PC-9 (cell line): ENCODE measurements at places on chromosomes 3 and 15. TPM values are rescaled to one million over a fixed set of nuclear protein-coding genes. Genes with fewer than 3 reads are reported as not detected.

ZNF620 gene
- total RNA-seq: 4.1 and 4.7 TPM in 2 replicates

WNT5A gene
- total RNA-seq: 146 and 174 TPM in 2 replicates

RTP3 gene
- not detected in 2 replicates for total RNA-seq

EFCC1 gene
- total RNA-seq: 0.24 and 0.43 TPM in 2 replicates

UNC13C gene
- total RNA-seq: not detected in 2 replicates

ADGRG7 gene
- total RNA-seq: not detected in 2 replicates

TMC3 gene
- total RNA-seq: not detected in 2 replicates

IGSF10 gene
- total RNA-seq: 0.25 and 0.55 TPM in 2 replicates

STARD9 gene
- 1.7 and 2.4 TPM in 2 replicates for total RNA-seq

HDAC11 gene
- 18.4 and 24.3 TPM in 2 replicates for total RNA-seq

IL16 gene
- total RNA-seq: 0.50 and 0.65 TPM in 2 replicates

GRCh38 chr3:126858887-126859286 is 124.0 kb upstream of the PLXNA1 start:
- DNase-seq: peak; percentile 69

- DNase-seq: no peak
Measured at GRCh38 chr15:72196409-72197040, 1.1 kb downstream of the GRAMD2A start.

- no peak for DNase-seq
Measured at GRCh38 chr3:143121241-143122088, 1.9 kb downstream of the CHST2 start.

DNA sequence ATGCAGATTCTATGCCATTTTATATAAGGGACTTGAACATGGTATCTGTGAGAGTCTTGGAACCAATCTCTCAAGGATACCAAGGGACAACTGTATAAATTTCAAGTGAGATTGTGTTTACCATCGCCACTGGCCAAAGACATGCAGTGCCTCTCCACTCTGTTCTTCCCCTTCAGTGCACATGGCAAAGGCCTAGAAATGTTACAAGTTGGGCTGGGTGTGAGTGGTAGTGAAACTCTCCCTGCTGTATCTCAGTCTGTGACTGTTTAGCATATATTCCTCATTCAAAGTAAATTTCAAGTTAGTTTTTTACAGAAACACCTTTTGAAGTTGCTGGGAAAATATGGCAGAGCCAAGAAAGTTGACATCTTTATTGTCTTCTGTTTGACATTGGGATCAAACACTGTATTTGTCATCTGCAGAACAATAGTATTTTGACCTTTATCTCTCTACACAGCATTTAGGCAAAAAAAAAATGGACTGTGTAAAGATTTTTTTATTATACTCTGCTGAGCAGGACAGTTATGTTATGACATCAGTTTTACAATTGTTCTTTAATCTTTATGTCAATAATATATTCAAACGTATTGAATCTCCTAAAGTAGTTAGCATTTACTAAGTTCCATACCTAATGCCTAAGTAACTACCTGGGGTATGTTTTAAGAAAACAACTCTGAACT is 101.4 kb downstream of the CCNL1 start:
- no peak for DNase-seq

- DNase-seq: no peak
Measured at GRCh38 chr15:47409038-47409437, 308.3 kb upstream of the SEMA6D start.

DNA sequence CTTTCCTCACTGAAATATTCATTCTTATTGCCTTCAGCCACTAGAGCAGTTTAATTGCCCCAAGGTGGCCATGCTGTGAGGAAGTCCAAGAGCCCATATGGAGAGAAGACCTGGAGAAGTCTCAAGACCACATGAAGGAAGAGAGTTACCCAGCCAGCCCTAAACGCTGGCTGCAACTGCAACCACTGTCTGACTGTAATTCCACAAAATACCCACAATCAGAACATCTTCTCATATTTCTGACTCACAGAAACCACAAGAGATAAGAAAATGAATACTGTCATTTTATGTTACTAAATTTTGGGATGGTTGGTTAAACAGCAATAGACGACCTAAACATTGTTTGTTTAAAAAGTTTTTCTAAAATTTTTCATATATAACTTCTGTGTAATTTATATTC is 14.7 kb upstream of the SST start:
- no peak for DNase-seq

- no peak for DNase-seq
Measured at GRCh38 chr3:169847896-169848295, 21.8 kb downstream of the LRRC31 start.

- no peak for DNase-seq
Measured at GRCh38 chr3:72872183-72872582, 15.7 kb upstream of the GXYLT2 start.

DNA sequence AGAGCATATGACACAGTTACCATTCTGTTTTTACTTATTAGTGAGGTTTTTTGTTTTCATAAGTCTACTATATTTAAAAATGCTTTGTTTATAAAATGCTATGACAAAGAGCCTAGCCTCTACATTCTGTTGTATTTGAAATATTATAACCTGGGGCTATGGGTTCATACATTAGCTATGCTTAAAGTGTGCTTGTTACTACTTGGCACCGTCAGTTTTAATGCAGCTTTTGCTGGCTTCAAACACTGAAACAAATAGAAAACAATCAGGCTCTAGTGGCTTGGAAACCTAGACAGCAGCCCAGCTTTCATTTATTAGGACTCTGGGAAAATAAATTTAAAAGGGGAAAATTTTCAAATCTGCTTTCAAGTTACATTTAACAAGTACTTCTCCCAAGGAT is 635.9 kb downstream of the CADM2 start:
- no peak for DNase-seq

DNA sequence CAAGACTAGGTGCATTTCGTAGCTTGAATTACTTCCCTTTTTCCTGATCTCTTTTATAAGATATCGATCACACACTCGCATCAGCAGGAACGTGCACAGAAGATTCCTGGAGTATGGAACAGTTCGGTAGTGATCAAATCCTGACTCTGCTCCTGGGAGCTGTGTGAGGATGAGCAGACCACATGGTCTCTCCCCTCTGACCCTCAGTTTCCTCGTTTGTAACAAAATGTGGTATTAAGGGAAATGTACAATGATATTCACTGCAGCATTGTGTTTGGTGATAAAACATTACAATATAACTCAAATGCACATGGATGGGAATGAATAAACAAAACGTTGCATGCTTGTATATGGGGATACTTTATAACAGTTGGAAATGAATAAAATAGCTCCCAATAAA is 26.7 kb downstream of the TMED3 start:
- no peak for DNase-seq

DNA sequence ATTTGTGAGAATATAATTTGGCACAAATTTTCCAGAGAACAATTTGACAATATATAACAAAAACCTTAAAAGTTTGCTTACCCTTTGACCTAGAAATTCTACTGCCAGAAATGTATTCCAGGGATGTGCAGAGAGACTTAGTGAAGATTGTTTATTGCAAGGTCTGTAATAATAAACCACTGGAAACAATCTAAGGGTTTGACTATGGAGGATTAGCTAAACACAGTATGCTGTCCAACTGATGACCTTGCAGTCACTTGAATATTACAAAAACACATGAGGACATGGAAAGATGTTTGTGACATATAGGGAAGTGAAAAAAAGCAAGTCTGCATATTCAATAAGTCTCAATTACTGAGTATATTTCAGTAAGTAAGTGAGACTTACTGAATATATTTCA is 48.1 kb upstream of the CDV3 start:
- DNase-seq: no peak

DNA sequence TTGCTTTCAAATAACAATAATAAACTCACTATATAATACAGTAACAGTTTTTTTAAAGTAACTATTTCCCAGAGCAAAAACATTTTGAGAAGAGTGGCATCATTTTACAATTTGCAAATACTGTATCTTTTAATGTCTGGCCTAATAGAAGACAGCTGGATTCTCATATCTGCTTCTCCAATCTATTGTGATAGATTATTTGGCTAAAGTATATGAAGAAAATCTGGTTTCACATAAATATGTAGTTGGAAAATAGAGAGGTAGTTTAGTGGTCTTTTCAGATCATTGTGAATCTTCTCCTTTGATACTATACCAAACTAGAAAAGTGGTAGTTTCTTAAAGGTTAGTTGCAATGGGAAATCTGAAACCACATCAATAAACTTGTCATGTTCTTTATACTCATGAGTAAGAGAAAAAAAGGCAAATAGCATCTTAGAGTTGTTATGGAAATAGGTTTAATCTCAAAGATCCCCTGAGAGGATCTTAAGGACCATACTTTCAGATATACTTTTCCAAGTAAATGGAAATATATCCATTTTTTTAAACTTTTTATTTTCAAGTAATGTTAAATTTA is 124.8 kb upstream of the NR2E3 start:
- no peak for DNase-seq

DNA sequence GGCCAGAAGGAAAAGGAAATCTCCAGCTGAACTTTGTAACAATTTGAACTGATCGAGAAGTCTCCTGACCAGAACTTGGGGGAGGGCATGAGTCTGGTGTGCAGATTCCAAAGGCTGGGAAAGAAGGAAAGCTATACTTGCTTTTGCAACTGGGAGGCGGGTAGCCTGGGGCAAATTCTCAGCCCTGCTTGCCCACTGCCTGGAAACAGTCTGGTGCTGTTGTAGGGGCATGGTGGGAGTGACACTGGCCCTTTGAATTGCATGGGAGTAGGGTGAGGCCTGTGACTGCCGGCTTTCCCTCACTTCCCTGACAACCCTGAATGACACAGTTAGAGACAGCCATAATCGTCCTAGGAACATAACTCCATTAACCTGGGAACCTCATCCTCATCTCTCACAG is 114.0 kb upstream of the POU1F1 start:
- DNase-seq: no peak

DNA sequence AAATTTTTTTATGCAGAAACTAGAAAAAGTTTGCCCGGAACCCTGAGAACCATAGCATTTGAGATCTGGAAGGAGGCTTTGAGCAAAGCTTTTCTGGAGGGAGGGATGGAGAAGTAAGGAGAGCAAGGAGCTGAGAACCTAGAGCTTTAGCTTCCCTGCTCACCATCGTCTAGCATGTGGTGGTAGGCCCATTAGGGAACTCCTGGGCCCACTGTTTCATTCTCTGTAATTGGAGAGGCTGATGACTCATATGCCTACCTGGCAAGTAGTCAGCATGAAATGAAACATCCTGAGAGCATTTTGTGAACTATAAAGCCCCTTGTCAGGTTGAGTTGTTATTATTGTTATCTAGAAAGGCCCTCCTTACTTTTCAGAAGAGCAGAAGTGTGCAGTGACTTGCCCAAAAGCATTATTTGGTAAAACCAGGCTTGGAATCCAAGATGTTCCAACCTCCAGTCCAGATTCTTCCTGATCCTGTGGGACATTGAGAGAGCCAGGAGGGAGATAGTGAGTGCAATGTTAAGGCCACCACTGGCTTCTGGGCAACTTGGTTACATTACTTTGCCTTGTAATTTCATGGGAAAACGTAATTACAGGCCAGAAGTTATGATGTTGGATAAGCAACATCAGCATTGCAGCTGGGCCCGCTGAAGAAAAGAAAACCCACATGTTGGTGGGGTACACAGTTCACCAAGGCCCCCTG is 104.5 kb upstream of the BFSP2 start:
- no peak for DNase-seq

GRCh38 chr3:169861871-169862270 is 7.9 kb downstream of the LRRC31 start:
- peak; percentile 56 for DNase-seq

DNA sequence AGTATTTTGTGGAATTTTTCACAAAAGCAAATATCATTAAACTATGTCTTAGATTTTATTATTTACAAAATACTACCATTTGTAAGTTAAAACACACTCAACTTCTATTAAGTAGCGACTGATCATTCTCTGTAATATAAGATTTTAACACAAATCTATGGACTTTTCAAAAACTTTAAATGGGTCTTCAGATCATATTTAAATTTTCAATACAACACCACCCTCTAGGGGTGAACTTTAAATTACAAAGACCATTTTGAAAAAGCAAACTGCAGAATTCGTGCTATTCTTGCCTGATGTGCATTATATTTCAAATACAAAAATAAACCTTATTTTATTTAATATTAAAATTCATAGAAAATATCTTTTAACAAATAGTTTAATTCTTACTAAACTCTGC is 8.2 kb upstream of the VGLL4 start:
- no peak for DNase-seq

DNA sequence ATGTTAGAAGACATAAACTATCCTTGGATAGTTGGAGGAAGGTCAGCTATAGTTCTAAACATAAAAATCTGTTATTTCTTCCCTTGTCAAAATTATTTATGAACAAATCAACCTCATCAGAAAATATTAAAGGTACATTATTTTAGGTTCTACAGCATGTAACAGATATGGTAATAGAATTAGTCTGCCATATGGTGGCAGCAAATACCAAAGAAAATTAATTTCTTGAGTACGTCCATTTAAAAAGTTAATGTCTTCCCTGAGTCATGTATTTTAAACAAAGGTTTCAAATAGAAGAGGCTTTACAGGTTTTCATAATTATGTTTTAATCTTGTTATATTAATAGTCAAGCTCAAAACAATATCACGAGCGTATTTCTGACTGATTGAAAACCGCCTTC is 17.9 kb upstream of the ANKRD28 start:
- DNase-seq: peak; percentile 35

- DNase-seq: no peak
Measured at GRCh38 chr15:100863796-100864267, 15.8 kb upstream of the ALDH1A3 start.

GRCh38 chr3:64238971-64239667 is 13.9 kb upstream of the PRICKLE2 start:
- DNase-seq: peak; percentile 74

DNA sequence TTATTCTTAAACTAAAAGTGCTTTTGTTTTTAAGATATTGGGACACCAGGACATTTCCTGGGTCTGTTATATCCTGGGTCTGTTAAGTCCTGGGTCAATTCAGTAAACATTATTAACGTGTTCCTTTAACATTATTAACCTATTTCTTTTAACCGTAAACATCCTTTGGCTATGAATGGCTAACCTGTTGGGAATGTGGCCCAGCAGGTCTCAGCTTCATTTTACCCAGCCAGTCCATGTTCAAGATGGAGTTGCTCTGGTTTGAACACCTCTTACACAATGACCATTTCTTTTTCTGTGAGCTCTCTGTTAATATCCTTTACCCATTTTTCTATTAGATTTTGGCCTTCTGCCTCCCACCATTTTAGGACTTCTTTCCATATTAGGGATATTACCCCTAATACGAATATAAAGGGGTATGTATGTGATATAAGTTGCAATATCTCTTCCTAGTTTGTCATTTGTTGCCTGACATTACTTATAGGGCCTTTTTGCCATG is 88.9 kb upstream of the NEDD4 start:
- DNase-seq: peak; percentile 67

GRCh38 chr3:11391174-11391879 is 119.1 kb downstream of the ATG7 start:
- no peak for DNase-seq

- DNase-seq: no peak
Measured at GRCh38 chr3:50230104-50230793, 5.8 kb upstream of the GNAI2 start.
